ENCODE measurements at places on chromosomes 6 and 20.

- no peak for DNase-seq
Measured at GRCh38 chr6:106630366-106630765, 988 bp downstream of the QRSL1 start.

- DNase-seq, result no peak
Measured at GRCh38 chr6:94673251-94673650, 904.1 kb upstream of the MANEA start.

DNA sequence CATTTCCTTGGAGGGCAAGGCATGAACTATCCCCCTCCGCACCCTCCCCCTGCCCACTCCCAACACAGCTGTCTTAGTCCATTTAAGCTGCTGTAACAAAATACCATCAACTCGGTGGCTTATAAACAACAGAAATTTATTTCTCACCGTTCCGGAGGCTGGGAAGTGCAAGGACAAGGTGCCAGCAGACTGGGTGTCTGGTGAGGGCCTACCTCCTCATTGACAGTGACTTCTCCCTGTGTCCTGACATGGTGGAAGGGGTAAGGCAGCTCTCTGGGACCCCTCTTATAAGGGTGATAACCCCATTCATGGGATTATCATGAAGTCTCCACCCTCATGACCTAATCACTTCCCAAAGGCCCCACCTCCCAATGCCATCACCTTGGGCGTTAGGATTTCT is 114.3 kb upstream of the MAFB start:
- no peak for DNase-seq

DNA sequence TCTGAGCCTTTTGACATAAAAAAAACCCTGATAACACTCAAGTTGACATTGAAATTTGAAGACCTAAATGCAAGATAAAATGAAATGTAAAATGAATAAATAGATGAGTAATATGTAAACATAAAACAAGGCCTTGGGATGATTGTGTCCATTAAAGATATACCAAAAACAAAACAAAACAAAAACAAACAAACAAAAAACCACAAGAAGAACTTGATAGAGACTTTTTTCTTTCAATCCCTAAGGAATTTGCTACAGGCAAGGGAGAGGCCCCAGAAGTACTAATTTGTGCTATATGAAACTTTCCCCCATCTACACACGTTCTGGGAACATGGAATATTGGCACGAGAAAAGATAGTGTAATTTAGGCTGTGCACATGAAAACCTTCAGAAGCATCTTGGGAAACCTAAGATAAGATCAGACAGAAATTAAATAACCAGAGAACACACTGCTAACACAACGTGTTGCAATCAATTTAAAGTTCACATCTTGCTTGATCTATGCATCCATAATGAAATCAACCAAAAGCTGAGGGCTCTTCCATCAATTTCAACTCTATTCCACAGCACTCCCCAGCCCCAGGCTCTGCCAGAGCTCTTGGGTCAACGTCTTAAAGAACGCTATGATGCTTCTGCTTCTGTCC is 201.1 kb upstream of the RREB1 start:
- no peak for DNase-seq

DNA sequence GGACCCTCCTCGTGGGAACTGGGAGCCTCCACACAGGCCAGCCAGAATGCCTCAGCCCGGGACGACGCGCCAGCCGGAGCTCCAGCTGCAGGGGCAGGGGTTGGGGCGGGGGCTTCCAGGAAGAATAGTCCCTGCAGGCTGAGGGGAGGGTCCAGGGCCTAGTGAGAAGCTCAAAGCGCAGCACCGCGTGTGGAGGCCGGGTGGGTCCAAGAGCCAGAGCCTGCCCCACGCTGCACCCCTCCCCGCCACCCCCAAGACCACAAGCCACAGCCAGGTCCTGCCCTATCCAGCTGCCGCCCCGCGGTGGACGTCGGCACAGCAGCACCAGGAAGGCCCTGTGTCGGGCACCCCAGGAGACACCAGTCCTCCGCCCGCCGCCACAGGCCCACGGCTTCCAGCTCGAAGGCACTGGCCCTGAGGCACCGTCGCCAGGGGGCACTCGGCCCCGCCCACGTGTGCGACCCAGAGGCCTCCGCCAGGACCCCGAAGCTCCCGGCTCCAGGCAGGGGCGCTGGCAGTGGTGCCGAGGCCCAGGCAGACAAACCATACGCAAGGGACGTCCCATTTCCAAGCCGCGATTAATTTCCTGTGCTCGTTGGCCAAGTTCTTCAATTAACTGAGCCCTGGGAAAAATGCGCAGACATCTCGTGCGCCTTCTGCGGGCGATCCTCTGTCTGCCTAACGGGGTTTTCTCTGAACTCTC is 19.5 kb downstream of the KCNQ2 start:
- no peak for DNase-seq

GRCh38 chr20:21396599-21397340 is 556 bp downstream of the NKX2-4 start:
- DNase-seq, result no peak

GRCh38 chr6:5672581-5673011 is 334.1 kb downstream of the NRN1 start:
- no peak for DNase-seq

DNA sequence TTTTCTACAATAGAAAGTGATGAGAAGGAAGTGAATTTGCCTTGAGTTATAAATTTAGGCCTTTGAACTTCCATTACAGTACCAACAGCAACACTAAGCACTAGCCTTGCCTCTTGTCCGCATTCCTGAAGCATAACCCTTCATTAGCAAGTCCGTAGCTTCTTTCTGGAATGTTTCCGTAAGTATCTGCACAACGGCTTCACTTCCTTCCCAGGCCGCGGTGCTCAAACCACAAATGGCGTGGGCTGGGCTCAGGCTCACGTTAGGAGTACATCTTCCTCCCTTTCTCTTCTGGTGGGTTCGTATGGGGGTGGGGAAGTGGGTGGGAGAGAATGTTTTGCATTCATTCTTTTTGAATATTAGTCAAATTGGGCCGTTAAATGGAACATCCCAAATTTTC is 193.8 kb upstream of the SNX9 start:
- DNase-seq, result no peak

GRCh38 chr6:143183666-143184065 is 123.0 kb downstream of the AIG1 start:
- no peak for DNase-seq

- DNase-seq, result no peak
Measured at GRCh38 chr20:62558779-62559178, 83.0 kb upstream of the GATA5 start.

GRCh38 chr20:51665543-51666118 is 102.6 kb downstream of the ATP9A start:
- DNase-seq, result no peak

DNA sequence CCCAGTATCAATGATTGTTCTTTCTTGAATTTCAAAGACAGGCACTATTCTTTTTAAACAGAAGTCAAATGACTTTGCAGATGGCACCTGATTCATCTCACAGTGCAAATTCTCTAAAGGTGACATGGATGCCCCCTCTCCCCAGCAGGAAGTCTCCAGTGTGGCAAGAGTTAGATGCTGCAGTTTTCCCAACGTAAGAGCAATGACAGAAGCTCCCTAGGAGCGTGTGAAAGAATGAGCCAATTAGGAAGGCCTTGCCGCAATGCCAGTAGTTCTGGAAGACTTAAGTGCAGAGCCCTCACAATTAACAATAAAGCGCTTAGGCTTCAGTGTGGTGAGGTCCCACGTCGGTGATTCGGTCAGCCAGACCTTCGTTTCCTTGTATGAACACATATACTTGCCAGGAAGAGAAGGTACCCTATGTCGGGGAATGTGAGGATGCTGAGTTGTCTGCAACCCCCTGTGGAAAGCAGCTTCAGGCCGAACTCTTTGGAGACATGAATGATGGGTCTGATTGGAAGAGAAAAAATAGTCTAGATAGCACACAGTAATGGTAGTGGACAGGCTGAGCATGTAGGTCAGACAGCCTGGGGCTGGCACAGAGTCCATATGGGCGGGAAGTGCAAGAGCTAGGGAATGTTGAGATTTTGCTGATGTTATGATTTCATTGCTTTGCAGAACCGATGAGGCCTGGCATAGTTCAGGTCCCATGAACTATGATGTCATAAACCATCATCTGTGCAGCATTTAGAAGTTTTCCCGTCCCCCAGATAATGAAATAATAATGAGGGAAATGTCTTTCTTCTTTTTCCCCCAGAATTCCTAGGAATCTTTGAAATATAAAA is 132.6 kb downstream of the PHACTR1 start:
- no peak for DNase-seq

DNA sequence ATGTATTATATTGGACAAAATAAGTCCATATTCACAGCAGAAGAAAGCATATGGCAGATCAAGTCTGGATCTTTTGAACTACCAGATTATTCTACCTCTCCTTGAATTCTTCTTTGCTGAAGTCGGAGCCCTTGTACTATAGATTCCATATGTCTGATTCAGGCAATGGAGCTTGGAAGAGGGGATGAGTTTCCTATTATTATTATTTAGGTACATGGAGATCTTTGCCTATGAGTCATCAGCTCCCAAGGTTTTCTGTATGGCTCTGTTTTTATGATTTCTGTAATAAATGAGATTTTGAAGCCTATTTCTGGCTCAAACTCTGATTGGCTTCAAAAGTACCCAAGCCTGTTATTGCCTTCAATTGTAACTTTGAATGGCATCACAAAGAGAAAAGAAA is 72.0 kb downstream of the OPRM1 start:
- no peak for DNase-seq

DNA sequence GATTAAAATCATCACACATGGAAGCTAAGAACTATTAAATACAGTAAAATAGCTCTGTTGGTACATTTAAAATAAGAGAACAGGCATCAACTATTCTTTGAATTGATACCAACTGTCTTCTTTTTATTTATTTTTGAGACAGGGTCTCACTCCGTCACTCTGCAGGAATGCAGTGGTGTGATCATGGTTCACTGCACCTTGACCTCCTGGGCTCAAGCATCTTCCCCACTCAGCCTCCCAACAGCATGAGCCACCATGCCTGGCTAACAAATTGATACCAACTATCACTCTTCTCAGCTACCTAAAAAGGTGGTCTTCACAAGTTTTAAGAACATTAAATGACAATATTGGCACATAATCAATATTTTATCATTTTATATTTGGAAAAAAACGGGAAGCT is 7.8 kb upstream of the PNISR start:
- DNase-seq, result no peak

DNA sequence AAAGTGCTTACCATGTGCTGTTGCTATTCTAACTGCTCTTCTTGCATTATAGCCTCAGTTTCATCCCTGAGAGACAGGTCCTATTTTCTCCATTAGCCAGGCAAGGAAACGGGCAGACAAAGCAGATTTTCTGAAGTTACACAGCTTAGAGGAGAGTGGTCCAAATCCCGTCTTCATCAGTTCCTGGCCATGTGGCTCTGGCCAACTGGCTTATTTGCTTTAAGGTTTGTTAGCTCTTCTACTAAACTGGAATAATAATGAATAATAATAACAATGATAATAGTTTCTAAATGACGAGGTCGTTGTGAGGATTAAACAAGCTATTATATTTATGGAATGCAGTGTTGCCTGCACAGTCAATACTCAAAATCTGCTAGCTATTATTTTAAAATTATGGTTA is 35.8 kb upstream of the BCAS1 start:
- no peak for DNase-seq

DNA sequence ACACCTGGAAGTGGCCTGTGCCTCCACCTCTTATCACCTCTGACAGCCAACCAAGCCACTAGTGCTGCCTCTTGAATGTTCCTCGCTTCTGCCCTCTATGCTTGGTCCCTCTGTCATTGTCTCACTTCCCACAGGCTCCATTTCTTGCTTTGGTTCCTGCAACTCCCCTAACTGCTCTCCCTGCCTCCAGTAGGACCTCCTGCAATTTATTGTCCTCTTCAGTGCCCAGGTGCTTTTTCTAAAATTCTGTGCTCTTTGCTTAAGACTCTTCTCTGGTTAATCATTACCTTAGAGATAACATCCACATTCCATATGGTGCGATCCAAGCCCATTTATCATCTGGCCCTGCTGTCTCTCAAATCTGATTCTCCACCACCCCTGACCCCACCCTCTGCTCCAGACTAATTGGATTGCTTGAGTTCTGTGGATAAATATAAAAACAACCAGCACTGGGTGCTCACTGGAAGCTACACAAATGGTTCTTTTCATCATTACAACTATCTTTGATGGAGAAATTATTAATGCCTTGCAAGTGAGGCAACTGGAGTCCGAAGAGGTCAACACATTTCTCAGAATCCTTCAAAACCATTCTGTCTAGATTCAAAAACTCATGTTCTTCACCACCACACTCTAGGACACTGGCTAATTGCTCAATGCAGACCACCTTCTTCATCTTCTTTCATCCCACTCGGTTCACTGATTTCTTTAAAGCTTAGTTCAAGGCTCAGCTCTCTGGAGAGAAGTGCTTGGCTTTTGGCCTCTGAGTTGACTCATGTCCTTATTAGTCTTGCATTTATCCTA is 47.2 kb downstream of the FOXA2 start:
- no peak for DNase-seq

GRCh38 chr20:62694106-62694505 is 14.5 kb upstream of the NTSR1 start:
- no peak for DNase-seq

DNA sequence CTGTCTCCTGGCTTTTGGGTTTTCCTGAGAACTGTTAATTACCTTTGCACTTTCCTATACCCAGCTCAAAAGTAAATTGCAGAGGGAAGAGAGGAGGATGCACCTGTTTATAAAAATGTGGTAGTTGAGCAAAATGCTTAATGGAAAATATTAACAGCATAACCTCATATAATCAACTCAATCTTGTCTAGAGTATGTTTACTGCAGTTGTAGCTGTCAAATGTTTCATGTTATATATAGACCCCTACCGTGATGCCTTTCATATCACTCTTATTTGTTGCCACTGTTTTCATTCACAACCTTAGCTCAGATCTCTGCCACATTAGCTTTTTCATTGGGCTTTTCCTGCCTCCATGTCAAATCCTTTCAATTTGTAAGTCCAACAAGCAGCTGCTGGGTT is 36.0 kb downstream of the ANKRD6 start:
- no peak for DNase-seq

- no peak for DNase-seq
Measured at GRCh38 chr6:136351518-136352110, 62.0 kb upstream of the BCLAF1 start.

DNA sequence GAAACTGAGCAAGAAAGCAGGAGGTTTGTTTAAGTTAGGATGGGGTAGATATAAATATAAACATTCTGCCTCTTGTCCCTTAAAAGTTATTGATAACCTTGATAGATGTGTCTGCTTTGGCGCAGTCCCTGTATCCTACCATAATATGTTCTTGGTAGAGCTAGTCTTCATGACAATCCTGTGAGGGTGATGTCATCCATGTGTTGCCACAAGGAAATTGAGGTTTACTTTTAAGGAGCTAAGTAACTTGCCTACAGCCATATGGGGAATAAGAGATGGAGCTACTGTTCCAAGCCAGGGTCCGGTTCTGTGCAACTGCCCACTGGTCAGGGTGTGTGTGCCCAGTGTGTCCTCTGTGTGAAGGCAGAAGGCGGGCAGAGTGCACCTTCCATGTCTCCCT is 78.5 kb downstream of the SSR1 start:
- DNase-seq, result no peak
